ENCODE measurements at places on chromosomes 11 and 22.

GRCh38 chr11:95713428-95713827 is 76.2 kb downstream of the FAM76B start:
- no peak for DNase-seq

DNA sequence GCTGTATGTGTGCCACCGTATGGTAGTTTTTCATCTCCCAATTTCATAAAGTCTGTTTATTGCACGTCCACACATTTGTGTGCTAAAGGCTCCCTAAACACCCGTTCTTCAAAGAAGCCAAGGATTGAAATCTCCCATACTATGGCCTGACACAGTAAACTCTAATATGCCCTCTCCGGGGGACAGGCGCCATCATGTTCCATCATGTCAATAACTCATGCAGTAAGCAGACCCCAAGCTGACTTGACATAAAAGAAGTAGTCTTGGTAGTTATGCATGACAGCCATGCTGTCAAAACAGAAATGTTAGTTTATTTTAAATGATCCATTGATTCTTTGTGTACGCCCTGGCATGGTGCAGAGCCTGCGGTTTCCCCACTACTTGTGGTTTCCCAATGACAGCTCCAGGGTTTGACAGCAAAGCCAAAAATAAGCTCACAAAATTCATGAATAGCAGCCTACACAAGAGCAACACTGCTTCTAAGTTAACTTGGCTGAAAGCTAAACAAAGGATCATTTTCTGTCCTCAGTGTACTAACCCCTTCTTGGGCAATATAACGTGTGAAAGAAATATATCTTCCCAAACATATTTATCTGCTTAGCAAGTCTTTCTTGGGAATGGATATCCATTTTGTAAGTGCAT is 56.5 kb upstream of the CABP7 start:
- no peak for DNase-seq

GRCh38 chr11:86983021-86983488 is 27.9 kb upstream of the FZD4 start:
- no peak for DNase-seq

DNA sequence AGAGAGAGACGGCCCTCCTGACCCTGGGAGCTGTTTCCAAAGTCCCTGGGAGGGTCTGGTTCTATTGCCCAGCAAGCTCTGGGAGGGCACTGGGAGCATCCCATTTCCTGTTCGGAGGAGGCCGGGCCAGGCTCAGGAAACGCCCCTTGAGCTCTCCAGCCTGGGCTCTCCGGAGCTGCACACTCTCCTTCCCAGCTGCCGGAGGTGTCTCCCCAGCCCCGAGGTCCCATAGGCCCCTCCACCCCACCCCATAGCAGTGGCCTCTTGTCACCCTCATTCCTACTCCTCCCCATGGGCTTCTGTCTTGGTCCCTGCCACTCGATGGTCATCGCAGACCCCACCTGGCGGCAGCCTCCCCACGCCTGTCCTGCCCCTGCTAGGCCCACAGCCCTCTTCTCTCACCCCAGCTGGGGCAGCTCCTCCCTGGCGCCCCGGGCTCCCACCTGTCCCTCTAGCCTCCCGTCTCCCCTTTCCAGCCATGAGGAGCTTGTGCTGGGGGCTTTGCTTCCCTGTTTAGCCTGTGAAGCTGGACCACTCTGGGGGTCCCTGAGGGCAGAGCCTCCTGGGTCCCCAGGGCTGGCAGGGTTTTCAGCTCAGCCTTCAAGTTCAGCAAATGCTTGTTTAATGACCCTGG is 2.8 kb downstream of the TSPAN32 start:
- no peak for DNase-seq

DNA sequence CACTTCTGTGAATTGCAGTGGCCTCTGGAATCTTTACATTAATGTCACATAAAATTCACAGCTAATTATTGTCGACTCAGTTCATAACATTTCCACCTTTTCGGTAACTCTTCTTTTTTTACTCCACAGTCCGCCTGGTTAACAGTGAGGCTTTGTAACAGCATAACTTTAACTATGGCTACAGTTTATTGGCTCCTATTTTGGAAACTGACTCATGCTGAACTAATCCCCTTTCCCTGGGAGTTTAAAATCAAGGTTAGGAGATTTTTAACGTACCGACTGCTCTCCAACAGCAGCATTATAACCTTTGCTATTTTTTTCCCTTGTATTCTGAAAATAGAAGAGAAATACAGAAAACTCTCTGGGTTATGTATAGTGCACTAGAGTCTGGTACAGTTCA is 3.2 kb upstream of the POGLUT3 start:
- DNase-seq: no peak

DNA sequence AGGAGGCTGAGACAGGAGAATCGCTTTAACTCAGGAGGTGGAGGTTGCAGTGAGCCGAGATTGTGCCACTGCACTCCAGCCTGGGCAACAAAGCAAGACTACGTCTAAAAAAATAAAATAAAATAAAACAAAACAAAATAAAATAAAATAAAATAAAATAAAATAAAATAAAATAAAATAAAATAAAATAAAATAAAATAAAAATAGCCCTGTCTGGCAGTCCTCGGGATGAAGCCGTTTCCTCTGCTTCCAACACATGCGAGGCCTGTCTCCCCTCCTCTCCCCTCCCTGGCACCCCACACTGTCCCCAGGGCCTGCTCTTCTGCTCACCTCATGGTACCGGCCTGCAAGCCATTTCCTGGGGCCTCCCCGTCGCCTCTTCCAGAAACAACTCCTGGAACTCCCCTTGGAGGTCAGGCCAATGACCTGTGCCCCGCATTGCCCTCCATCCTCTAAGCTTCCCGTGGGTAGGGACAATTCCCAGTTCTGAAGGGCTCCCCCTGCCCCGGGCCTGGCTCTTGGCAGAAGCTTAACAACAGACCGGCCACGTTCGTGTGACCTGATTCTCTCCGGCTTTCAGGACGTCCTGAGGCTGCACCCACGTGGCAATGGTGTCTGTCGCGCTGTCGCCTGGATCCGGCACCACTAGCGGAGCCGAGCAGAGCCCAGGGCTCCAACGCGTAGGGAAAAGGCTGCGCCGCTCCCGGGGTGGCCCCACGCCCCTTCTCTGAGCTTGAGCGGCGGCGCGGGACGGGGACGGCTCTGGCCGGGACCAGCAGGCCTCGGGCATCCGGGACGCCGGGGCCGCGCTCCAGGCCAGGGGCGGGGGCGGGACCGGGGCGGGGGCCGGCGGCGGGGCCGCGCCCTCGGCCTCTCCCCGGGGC is 456 bp upstream of the PARVB start:
- DNase-seq: no peak

- DNase-seq: no peak
Observed at GRCh38 chr11:11113626-11114025, 239.4 kb downstream of the CSNK2A3 start.

DNA sequence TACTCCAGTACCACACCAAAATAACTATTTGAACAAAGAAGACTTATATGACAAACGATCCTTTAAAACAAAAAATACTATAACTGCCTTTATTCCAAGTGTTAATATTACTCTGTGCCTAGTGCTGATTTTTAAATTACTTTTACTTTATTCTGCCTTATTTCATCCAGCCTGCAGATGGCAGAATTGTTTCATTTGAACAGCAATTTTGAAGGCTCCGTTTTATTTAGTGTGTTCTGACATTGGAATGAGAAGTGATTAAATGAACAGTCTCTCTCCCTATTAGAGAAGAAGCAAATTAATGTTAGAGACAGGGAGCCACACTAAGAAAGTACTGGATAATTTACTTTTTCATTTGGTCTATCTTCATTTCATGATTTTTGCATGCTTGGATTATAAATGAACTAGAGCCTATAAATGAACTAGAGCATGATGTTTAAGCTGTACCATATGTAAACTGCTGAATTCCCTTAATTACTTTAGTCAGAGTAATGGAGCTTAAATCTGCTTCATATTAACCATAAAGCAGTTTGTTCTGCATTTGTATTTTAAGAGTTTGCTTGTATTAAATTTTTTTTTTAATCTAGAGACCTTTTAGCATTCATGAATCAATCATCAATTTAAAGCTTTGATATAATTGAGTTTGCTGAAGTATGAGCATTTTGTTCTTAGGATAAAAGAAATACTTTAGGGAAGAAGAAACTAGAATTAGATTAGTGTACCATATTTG is 9.8 kb downstream of the PDHX start:
- DNase-seq: no peak

DNA sequence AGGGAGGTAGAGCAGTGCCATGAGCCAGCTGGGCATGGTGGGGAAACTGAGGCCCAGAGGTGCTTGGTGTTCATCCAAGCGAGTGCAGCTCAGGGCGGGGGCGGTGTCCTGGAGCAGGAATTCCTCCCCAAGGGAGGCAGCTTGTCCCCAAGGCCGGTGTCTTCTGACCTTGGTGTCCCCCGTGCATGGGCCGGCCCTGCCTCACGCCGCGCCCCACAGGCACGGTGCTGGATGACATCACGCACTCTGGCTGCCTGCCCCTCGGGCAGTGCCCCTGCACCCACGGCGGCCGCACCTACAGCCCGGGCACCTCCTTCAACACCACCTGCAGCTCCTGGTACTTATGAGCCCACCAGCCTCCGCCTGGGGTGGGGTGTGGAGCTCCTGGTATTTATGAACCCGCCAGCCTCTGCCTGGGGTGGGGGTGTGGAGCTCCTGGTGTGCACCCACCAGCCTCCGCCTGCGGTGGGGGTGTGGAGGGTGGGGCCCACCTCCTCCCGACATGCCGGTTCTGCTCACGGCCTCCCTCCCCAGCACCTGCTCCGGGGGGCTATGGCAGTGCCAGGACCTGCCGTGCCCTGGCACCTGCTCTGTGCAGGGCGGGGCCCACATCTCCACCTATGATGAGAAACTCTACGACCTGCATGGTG is 6.7 kb downstream of the MUC5B start:
- DNase-seq: no peak

All from caudate nucleus (tissue), 63 donors.